ENCODE measurements at places on chromosomes 13 and 19.

DNA sequence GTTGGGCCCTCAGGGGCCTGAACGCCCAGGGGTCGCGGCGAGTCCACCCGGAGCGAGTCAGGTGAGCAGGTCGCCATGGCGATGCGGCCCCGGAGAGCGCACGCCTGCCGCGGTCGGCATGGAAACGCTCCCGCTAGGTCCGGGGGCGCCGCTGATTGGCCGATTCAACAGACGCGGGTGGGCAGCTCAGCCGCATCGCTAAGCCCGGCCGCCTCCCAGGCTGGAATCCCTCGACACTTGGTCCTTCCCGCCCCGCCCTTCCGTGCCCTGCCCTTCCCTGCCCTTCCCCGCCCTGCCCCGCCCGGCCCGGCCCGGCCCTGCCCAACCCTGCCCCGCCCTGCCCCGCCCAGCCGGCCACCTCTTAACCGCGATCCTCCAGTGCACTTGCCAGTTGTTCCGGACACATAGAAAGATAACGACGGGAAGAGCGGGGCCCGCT lies at the start of gene CCNA1:
Gene CCNA1 (plus strand): TSS at position 390 of the 439 bp plus-strand sequence. CDS start 562 bp downstream, outside the sequence.
- DNase-seq = no peak

DNA sequence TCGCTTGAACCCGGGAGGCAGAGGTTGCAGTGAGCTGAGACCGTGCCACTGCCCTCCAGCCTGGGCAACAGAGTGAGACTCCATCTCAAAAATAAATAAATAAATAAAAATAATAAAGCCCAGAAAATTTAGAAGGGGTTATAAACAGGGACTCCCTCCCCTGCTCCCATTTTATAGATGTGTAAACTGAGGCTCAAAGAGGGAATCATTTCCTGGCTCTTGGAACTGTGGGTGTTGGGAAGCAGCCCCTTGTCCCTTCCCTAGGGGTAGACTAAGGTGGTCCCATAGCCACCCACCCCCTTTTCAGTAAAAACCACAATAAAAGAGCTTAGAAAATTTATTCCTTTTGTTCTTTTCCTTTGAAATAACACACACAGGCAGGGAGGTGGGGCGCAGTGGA lies 6.2 kb upstream of the SLC25A41 start:
- no peak for DNase-seq

DNA sequence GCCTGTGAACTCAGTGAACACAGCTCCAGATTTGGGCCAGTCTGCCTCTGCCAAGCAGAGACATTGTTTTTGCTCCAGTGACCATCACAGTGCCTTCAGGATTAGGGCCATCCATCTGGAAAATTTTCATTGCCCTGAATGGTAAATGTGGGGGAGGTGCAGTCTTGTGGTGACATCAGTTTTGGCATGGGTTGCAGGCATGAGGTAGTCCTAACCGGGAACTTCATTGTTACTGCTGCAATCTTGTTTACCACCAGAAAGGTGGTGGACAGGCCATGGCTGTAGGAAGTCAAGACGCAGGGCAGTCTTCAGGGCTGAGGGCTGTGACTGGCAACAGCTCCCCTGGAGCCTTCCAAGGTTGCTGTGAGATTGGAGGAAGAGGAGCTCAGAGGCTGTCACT lies 55.2 kb downstream of the SPATA13 start:
- no peak for DNase-seq

- DNase-seq = no peak
These were observed 8.5 kb upstream of the RASA3 start for GRCh38 chr13:114140906-114141250.

- DNase-seq = no peak
These were observed 11.8 kb upstream of the HMGB1 start for GRCh38 chr13:30477346-30478195.

DNA sequence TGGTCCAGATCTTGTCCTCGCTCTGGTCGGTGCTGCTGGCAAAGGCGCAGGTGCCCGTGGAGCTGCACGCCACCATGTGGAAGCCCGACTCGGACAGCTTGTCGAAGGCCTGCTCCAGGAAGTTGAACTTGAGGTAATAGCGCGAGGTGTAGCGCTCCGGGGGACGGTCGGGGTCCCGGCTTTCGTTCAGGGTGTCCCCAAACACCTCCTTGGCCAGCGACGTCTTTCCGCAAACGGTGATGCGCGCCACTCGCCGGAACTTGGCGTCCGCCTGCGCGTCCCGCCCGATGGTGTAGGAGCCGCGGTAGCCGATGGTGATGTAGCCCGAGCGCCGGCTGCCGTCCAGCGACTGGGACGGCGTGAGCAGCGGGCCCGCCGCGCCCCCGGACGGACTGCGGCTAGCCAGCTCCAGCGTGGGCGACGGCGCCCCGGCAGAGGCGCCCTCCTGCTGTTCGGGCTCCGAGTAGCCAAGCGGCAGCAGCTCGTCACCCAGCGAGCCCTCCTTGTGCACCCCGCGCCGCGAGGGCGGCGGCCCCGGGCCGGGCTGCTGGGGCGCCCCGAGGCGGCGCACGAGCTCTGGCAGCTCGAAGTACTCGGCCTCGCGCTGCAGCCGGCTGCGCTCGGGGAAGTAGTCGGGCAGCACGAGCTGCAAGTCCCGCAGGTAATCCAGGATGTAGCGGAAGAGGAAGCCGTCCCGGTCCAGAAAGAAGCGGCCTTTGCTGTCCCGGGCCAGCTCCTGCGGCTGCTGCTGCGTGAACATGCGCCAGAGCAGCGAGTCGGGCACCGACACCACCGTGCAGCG lies 801 bp downstream of the KCTD12 start:
- DNase-seq = peak; percentile 19

GRCh38 chr13:51225029-51225428 lies 2.8 kb downstream of the FAM124A start:
- no peak for DNase-seq

DNA sequence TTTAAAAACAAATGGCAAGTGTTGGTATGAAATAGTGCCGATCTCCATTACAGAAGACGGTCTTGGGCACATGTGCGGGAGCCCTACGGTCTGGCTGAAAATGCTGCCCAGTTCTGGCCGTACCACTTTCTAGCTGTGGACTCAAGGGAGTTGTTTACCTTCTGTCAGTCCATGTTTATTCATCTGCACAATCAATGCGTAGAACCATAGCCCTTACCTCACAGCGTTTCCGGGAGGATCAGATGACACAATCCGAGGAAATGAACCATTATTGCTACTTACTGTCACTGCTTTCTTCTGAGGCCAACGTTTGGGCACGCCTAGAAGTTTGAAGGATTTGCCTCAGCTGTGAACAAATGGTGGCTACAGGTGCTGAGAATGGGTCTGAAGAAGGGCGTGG lies 31.2 kb downstream of the GADD45B start:
- no peak for DNase-seq

DNA sequence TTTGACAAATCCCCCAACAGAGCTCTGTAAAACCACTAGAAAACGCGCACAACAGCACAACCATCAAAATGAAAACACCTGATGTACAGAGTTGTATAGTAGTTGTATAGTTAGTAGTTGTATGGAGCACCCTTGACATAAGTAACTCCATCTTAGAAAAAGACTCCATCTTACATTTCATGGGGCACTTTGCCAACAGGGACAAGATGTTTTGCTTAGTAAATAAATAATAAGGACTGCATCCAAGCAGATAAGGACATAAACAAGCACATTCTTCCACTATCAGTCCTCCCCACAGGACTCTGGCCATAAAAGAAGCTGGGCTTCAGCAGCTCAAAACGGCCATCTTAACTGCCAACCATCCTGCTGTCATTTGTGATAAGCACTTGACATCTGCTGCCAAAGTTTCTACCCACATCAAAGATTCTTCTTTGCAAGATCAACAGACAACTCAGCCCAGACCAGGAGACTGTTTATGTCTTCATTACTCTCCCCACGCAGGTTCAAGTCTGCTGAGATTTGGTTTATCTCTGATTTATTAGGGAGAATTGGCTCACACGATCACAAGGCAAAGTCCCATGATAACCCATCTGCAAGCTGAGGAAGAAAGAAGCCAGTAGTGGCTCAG lies 20.7 kb upstream of the ZNF331 start:
- DNase-seq = no peak

- no peak for DNase-seq
These were observed 1.7 kb downstream of the CLC start for GRCh38 chr19:39736088-39736487.

DNA sequence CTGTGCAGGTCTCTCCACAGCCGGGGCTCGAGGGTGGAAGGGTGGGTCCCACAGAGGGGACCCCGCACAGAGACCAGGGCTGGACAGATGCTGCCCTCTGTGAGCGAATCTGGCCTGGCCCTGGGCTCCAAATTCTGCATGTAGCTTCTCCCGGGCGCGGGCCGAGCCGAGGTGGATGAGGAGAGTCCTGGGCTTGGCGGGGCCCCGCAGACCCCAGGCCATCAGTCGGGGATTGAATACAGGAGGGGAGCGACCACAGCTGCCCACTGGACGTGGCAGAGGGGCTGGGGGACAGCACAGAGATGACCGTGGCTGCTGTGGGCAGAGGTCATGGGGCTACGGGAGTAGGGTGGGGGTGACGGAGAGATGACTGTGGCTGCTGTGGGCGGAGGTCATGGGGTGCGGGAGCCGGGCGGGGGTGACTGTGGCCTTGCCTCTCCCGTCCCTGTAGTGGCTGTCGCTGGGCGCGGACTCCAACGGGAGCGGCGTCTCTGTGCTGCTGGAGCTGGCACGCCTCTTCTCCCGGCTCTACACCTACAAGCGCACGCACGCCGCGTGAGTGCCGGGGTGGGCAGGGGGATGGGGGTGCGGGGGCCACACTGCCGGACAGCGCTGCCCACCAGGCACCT lies 15.5 kb downstream of the NCLN start:
- DNase-seq = no peak

DNA sequence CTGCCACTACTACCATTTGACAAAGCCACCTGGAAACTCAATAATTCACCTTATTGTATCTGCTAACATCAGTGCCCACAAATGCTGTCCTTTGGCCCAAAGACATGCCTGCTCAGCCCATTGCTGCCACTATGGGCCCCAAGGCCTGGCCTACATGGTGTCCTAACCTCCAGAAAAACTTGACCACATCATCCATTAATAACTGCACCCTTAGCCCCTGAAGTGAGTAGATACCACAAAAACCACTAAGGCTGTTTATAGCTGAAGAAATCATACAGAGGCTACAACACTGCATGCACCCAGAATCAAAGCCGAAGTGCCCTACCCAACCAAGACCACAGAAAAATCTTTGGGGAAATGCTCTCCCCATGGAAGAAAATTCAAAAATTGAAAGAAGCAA lies 932.8 kb upstream of the SLITRK6 start:
- DNase-seq = no peak

GRCh38 chr13:36921631-36922301 lies 1.7 kb upstream of the SMAD9 start:
- DNase-seq = no peak

- DNase-seq = no peak
These were observed 94.5 kb upstream of the MRI1 start for GRCh38 chr19:13669780-13670355.

DNA sequence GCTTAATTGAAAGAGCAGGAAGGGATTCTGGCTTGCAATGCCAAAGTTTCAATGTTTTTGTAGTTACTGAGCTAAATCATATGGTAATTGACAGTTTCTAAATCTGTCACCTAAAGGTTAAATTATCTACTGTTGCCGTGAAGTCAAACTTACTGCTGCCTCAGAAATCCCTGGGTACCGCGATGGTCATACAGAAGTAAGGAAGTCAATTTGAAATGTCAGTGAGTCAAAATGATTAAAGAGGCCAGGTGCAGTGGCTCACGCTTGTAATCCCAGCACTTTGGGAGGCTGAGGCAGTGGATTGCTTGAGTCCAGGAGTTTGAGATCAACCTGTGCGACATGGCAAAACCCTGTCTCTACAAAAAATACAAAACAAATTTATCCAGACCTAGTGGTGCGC lies 48.8 kb upstream of the TPM4 start:
- DNase-seq = no peak

Data from stimulated activated CD8-positive, alpha-beta memory T cell treated with anti-CD3 and anti-CD28 coated beads, Interleukin-2, amount 100 ng/mL, for 1 hour (primary cell).